ENCODE measurements at places on chromosomes 16 and 17.

DNA sequence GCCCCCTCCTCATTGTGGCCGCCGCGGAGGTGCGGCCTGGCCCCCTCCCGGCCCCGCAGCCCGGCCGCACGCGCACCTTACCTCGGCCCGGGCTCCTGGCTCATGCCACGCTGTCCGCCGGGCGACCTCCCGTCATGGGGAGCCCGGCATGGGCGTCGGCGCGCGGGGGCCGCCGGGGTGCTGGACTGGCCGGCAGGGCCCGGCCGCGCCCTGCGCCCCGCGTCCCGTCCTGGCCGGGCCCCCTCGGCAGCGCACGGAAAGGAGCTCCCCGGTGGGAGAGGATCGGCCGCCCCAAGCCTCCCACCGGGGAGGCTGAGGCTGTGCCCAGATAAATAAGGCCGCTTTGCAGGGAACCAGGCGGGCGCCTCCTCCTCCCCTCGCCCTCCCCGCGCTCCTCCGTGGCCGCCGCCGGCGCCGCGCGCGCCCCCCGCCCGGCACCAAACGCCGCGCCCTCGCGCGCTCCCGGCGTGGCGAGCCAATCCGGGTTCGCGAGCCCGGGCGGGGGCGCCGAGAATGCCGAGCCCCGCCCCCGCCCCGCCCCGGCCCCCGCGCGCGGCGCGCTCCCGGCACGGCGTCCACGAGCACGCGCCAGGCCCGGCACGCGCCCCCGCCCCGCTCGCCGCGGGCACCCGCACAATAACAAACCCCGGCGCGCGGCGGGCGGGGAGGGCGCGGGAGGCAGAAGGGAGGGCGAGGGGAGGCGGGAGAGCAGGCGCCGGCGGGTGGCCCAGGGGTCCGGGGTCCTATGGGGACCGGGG lies at the start of gene FBXL16:
Gene FBXL16, minus strand, starts transcription at position 371 of the 758 bp plus-strand sequence. CDS start 8,396 bp downstream, outside the sequence.
- no peak for DNase-seq

DNA sequence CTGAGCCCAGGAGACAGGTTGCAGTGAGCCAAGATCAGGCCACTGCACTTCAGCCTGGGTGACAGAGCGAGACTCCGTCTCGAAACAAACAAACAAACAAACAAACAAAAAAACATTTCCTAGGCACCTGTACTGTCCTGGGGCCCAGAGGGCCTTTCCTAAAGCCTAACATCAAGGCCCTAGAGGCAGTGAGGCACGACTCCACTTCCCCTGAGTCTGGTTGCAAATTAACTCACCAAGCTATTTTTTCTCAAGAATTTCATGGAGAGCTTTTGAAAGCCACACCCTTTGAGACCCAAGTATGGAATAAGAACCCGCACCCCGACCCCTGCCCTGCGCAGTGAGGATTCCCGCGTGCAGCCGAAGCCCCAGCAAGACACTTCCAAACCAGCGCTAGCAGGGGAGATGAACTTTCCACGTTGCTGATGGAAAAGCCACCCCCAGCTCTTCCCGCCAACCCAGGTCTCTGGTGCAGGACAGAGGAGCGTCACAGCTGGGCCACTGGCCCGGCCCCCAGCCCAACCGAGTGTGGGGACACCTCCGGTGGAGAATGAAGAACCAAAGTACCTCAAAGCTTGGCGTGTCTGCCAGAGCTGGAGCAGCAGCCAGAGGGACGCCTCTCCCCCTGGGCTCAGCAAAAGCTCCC lies 1.2 kb downstream of the CHST5 start:
- DNase-seq: no peak

- no peak for DNase-seq
These were observed 96.4 kb upstream of the SHISA6 start for GRCh38 chr17:11144358-11145233.

DNA sequence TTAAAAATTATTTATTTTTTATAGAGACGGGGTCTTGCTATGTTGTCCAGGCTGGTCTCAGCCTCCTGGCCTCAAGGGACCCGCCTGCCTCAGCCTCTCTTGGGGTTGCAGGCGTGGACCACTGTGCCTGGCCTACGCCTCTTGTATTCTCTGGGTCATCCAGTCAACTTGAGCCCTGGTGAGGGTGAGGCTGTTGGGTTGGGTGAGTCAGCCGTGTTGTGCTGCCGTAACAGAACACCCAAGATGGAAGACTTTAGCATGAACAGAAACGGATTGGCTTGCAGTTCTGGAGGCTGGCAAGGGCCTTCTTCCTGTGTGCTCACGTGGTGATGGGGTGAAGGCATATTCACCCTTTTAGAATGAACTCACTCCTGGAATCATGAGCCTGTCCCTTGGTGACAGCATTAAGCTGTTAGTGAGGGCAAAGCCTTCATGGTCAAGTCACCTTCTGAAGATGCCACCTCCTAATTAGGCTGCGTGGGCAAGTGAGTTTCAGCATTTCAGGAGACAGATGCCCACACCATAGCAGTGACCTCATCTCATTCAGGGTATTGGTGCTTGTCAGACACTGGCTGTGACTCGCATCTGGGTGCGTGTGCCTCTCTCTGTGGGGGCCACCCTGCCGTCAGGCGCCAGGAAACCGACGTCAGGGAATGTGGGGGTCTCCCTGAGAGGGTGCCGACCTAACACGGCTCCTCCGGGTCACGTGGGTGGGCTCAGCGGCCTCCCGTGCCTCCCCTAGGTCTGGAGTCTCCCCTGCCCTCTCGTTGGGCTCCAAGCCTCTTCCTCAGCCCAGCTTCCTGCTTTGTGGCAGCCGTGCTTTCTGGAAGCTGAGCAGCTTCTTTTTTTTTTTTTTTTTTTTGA lies 49.8 kb downstream of the WDR45B start:
- DNase-seq: no peak

GRCh38 chr17:34201767-34202166 lies 53.3 kb upstream of the CCL2 start:
- no peak for DNase-seq

DNA sequence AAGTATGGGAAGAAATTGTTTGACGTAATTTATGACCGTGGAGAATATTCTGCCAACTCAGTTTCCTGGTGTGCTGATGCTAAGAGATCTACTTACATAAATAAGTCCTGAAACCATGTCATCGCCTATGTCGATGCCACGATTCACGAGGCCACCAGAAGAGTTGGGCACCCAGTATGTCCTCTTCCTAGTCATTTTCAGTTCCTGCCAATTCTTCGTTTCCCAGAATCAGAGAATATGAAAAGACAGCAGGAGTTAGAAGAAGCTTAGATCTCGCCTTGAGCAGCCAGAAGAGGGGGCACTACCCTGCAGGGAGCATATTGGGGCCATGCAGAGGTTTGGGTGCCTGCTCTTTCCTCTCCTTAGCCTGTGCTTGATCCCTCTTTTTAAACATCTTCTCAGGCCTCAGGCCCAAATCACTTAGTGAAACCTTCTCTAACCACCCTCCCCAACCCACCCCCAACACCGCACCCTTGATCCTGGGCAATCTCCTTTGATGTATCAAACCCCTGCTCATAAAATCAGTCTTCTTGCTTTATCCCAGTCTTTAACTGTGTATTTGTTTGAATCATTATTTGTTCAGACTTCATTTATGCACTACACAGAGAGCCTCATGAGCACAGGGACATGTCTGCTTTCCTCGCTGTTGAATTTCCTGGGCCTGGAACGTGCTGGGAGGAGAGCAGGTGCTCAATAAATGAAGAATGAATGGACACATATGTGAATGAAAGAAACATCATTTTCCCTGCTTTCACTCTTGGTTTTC lies 12.2 kb upstream of the LONP2 start:
- DNase-seq: peak; percentile 34

DNA sequence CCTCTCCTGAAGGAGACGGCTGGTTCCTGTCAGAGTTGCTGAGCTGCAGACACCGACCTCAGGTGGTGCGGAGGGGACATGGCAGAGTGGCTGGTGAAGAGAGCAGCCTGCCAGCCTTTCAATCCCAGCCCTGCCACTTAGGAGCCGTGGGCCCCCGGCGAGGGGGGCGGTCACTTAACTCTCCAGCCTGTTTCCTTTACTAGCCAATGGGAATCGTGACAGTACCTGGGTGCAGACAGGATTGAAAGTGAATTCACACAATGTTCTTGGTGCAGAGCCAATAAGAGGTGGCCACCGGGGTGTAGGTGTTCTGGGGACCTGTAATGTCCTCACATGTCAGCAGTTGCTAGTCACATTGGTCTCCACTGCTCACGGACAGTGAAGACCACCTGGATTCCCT lies 13.5 kb downstream of the ACE start:
- no peak for DNase-seq

- DNase-seq: no peak
These were observed 11.7 kb downstream of the LDHD start for GRCh38 chr16:75104836-75105235.

DNA sequence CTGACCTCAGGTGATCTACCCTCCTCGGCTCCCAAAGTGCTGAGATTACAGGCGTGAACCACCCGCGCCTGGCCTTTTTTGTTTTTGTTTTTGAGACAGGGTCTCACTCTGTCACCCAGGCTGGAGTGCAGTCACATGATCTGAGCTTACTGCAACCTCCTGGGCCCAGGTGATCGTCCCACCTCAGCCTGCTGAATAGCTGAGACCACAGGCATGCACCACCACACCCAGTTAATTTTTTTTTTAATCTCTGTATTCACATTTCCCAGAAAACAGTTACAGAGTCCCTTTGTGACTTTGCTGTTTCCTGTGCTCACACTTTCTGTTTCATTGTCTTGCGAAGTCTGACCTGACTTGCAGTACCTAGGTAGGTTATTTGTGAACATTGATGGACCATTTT lies 2.7 kb downstream of the CLUAP1 start:
- peak; percentile 42 for DNase-seq

DNA sequence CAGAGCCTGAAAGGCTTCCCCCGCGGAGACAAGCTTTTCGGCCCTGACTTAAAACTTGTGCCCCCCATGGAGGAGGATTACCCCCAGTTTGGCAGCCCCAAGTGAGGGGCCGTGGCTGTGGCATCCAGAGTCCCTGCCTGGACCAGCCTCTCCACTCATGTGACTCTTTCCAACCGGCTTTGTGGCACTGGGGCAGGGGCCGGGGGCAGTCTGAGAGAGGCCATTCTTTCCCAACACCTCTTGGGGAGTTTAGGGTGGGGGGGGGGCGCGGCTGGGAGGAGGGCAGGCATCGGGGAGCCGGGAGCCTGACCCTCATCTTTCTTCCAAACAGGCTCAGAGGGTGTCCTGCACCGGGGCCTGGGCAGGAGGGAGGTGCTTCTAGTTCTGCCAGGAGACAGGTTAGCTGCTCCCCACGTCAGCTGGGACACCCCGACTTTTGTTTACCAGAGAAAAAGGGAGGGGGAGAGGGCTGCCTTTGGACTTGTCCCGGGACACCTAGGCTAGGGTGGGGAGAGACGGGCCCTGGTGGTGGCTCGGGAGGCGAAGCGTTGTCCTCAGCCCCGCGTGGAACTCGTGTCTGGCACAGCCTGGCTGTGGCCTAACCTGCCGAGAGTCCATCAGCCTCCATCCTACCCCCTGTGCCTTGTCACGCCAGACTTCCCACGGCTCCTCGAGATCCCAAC lies 7.3 kb upstream of the SERPINF1 start:
- DNase-seq: no peak

- DNase-seq: no peak
These were observed 79.0 kb downstream of the CDH8 start for GRCh38 chr16:61957075-61957855.

DNA sequence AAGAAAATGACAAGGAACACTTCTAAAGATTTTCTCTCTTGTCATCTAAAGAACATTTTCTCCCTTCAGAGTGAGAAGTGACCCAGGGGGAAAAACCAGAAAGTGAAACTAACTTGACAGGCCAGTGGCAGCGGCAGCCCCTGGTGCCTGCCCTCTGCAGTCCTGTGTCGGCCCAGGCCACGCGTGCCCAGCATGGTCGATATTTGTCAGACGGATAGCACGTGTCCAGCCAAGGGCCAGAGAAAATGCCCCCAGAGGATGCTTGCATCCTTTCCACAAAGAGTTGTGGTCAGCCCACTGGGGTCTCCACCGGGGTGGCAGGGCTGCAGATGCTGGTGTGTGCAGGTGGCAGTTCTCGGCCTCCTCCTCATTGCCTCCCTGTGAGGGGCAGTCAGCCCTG lies 176.6 kb downstream of the RAB11FIP4 start:
- no peak for DNase-seq

DNA sequence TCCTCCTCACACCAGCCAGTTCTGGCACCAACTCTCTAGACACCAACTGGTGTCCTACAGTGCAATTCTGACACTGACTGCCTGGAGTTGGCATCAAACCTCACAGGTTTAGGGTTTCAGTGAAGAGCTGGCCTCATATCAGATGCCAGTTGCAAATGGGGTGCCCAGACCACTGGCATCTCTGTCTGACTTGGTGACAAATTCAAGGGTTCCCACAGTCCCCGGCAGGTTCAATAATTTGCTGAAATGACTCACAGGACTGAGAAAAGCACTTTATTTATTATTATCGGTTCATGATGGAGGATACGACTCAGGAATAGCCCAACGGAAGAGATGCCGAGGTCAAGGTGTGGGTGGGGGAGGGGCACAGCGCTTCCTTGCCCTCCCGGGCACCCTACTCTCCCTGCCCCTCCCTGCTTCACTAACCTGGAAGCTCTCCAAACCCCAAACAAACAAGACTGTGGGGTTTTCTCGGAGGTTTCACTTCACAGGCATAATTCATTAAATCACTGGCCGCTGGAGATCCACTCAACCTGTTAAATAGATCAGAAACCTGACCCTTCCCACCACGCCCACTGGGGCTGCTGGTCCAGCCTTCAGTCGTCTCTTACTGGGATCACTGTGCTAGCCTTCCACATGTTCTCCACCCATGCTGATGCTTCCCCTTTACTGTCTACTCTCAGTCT lies 1.7 kb upstream of the NLRP1 start:
- DNase-seq: peak; percentile 56

DNA sequence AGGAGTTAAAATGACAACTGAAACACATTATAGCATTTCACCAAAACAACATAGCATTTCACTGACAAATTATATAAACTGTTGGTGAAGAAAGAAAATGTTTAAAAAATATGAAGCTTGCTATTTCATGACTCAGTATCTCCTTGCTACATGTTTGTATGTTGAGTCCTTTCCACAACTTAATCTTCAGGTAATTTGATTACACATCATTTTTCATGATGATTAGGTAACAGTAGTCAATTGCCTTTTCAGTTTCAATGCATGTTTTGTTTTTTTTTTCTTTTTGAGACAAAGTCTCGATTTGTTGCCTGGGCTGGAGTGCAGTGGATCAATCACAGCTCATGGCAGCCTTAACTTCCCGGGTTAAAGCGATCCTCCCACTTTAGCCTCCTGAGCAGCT lies 177.8 kb upstream of the PMFBP1 start:
- no peak for DNase-seq

DNA sequence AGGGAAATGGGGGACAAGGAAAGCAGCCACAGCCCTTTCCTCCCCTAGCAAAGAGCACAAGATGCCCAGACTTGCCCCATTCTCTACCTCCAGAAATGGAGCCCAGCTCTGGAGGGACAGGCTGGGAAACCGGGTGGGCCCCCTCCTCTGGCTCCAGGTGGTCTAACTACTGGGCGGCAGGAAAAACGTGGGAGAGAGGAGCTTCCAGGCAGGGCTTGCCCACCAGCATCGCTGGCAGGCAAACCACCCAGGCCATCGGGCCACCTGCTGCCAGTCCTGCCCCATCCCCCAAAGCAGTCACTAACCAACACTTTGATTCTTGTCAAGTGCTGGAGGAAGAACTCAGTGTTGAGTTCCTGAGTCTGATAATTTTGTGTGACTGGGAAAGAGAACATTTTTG lies 15.6 kb downstream of the ANKS3 start:
- no peak for DNase-seq

- no peak for DNase-seq
These were observed 399.9 kb downstream of the UTP18 start for GRCh38 chr17:51660266-51660665.

GRCh38 chr17:6938637-6939036 lies 57.2 kb upstream of the ALOX12 start:
- no peak for DNase-seq
